ENCODE measurements at places on chromosomes 5 and 9.

- no peak for DNase-seq
These were observed 80.0 kb upstream of the NIPAL4 start for GRCh38 chr5:157379983-157380382.

- no peak for DNase-seq
These were observed 15.7 kb downstream of the TTC23L start for GRCh38 chr5:34854459-34855174.

GRCh38 chr9:125428060-125428901 lies 166.7 kb downstream of the GAPVD1 start:
- no peak for DNase-seq

DNA sequence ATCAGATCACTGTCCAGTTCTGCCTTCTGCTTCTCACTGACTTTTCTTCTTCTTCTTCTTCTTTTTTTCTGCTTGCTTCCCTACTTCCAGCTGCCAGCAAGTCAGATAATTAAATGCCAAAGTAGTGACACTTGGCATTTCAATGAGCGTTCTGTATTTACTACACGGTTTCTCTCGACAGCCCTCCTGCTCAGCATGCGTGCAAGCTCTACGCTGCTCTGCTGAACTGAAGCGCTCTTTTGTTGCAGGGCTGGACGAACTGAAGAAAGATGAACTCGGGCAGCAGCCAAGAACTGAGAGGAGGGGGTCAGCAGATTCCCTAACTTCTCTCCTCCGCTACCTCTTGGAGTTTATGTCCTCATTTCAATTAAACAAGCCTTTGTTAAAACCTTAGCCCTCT lies 319.1 kb downstream of the GLIS3 start:
- DNase-seq = no peak

DNA sequence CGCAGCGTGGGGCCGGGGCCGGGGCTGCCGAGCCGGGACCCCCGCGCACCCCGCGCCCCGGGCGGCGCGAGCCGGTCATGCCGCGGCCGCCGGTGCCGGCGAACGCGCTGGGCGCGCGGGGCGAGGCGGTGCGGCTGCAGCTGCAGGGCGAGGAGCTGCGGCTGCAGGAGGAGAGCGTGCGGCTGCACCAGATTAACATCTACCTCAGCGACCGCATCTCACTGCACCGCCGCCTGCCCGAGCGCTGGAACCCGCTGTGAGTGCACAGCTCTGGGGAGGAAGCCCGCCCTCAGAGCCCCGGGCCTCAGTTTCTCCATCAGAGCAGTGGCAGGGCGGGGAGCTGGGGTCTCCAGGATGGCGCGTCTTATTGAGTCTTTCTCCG lies 335 bp downstream of the GALNT12 start:
- DNase-seq = peak; percentile 71

- DNase-seq = no peak
These were observed 61.2 kb upstream of the CNOT6 start for GRCh38 chr5:180433032-180433422.

DNA sequence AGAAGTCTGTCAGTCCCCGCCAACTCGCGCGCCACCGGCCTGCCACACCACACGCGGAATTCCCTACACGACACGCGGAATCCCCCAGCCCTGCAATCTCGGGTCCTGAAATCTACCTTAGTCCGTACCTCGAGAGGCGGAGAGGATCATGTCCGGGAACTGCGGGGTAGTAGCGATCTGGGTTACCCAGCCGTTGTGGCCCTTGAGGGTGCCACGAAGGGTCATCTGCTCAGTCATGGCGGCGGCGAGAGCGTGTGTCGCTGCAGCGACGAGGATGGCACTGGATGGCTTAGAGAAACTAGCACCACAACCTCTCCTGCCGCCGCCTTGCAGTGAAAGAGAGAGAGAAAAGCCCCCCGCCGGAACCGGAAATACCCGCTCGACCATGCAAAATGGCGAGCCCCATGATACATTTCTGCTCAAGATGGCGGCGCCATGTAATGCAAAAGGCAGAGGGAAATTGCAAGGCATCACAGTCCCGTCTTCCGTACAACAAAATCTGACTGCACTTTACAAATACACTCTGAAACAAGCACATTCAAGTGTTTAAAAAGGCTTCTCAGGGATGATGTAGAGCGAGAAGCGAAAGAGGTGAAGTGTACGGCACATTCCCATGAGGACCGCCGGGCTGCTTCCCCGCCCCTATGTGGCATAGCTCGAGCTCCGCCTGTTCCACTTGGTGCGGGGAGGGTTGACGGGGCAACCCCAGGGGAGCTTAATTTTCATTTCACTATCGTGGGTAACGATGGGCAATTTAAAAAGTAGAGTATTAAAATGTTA lies at the start of gene RACK1:
Gene RACK1, minus strand, starts transcription at position 343 of the 780 bp plus-strand sequence. Its CDS starts 106 bp downstream, at position 237.
- peak; percentile 93 for DNase-seq

DNA sequence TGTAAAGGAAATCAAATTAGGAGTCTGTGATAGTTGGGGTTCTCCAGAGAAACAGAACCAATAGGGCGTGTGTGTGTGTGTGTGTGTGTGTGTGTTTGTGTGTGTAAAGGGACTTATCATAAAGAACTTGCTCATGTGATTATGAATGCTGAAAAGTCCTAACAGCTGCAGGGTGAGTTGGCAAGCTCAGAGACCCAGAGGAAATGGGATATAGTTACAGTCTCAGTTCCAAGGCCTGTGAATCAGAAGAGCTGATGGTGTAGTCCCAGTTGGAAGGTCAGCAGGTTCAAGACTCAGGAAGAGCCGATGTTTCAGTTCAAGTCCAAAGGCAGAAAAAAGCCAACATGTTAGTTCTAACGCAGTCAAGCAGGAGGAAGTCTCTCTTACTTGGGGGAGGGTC lies 214.2 kb downstream of the ELAVL2 start:
- no peak for DNase-seq

DNA sequence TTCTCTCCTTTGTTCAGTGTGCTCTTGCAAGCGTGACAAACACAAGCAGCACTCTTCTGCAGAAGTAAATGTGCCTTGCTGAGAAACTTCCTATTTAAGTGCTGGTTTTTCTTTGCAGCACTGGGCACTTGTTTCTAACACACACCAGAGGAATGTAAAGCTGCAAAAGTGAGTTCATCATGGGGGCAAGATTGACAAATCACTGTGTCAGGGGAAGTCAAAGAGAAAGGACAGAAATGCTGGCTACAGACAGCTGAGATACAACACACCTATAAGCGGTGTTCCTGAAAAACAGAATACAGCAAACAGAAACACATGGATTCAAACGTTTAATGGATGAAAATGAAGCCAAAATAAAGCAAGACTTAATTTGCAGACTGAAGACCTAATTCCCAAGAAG lies 19.6 kb downstream of the ROR2 start:
- peak; percentile 24 for DNase-seq

GRCh38 chr9:3906437-3907213 lies 380.8 kb upstream of the RFX3 start:
- no peak for DNase-seq

GRCh38 chr9:91137391-91137790 lies 224.3 kb downstream of the AUH start:
- no peak for DNase-seq

DNA sequence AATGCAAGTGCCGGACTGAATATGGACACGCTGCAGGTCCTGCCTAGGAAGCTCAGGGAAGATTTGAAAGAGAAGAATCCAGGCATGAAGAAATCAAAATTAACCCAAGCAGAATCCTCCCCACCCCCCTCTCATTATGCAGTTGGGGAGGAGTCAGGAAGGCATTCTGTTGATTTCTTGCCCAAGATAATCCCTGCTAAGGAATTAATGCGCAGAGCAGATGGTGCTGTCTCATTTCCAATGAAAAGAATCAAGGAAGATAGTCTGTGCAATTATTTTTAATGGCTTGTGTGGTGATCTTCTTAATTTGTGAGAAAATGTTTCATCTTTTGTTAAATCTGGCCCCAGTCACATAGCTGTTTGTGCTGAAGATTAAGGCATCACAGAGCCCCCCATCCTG lies 145.0 kb downstream of the ZNF462 start:
- no peak for DNase-seq

DNA sequence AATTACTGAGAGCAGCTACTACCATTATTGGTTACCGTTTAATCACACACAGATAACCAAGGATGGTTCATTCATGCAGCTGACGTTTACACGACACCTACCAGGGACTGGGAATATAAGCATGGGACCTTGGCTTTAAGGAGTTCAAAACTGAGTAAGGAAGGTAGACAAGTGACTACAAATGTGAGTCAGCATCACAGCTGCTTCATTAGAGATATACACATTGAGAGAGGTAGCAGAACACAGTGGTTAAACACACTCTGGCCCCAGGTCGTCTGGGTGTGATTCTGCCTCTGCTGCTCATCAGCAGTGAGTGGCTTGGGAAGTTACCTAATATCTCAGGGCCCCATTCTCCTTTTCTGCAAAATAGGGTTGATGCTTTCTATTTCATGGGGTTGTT lies 268.6 kb downstream of the NR3C1 start:
- DNase-seq = no peak

- peak; percentile 65 for DNase-seq
These were observed 2.8 kb upstream of the PFN3 start for GRCh38 chr5:177403102-177403791.

- peak; percentile 67 for DNase-seq
These were observed 58.7 kb downstream of the RXRA start for GRCh38 chr9:134384811-134385479.

- DNase-seq = no peak
These were observed 23.8 kb downstream of the FGD3 start for GRCh38 chr9:92971121-92971520.

GRCh38 chr5:115586525-115587146 lies 15.6 kb downstream of the TICAM2 start:
- DNase-seq = no peak

DNA sequence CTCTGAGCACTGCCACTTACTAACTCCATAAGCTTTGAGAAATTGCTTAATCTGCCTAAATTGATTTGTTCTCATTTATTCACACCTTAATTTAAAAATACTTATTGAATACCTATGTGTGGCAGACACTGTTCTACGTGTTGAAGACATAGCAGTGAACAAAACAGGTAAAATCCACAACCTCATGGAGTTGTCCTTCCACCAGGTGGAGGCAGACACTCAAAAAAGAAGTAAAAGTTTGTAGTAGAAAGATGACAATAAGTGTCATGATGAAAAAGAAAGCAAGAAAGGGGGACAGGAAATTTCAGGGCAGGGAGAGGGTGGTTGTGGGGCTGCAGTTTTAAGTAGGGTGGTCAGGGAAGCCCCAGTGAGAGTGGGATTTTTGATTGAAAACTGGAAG lies 94.9 kb downstream of the SREK1 start:
- DNase-seq = no peak

DNA sequence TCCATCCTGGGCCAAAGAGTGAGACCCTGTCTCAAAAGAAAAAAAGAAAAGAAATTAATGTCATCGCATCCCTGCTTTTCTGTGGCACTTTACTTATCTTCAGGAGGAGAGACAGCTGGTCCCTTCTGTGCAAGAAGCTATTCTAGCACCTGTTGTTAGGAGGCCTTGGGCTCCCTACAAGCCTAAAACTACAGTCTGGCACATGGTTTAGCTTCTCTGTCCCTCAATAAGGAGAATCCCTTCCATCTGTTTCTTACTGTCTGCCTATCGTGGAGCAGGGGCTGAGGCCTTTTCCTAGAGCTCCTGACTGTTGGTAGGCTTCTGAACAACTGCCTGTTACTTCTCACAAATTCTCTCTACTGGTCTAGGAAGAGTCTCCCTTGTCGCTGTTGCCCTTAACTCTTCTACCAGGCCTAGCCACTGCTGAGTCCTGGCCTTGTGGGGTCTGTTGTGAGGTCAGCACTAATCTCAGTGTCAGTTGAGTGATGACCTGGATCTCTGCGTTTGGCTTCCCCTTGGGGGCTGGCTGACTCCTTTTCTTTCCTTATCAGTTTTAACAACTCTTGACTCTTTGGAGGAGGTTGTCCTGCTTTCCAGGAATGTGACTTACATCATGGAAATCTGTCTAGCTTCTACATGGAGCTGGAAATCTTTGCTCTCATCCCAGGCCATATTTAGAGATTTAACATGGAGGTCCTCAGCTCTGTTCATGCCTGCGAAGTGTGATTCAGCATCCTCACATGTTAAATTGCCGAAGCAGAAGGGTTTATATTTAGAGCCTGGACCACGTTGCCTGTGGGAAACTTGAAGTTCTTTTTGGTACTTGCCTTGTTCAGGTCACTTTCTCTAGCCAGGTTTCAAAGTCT lies 5.7 kb upstream of the GARNL3 start:
- DNase-seq = no peak

DNA sequence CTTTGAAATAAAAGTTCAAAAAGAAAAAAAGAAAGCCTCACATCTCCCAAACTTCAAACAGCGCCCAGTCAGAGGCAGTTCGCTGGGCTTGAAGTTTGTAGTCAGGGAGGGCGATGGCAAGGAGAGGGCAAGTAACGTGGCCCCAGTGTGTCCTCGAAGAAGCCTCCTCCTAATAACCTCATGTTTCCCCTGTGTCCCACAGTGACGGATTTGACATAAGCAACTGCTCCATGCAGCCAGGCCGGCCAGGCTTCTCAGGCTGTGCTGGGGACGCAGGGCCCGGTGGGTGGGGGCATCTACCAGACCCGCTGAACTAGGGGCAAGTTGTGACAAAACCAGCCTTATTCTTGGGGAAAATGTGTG lies 172.2 kb downstream of the ERCC6L2 start:
- DNase-seq = peak; percentile 61

- no peak for DNase-seq
These were observed 2.9 kb downstream of the SEMA6A start for GRCh38 chr5:116571568-116572349.

- DNase-seq = no peak
These were observed 13.4 kb downstream of the SLC28A3 start for GRCh38 chr9:84327184-84327583.

GRCh38 chr5:173602423-173602822 lies 14.0 kb downstream of the BOD1 start:
- DNase-seq = no peak

DNA sequence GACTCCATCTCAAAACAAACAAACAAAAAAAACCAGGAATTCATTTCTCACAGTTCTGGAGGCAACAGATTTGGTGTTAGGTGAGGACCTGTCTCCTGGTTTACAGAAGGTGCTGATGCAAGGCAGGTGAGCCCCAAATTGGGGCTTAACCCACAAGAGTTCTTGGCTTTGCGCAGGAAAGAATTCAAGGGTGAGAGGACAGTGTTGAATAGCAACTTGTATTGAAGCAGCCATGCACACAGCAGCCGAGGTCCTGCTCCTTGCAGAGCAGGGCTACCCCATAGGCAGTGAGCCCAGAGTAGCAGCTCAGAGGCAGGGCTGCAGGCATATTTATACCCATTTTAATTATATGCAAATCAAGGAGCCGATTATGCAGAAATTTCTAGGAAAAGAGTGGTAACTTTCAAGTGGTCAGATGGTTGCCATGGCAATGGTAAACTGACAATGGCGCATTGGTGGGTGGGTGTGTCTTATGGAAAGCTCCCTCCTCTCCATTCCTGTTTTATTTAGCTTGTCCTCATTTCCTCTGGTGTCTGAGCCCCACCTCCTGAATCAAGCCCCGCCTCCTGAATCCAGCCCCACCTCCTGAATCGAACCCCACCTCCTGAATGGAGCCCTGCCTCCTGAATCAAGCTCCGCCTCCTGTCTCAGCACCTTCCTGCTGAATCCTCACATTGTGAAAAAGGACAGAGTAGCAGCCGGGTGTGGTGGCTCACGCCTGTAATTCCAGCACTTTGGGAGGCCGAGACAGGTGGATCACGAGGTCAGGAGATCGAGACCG lies 34.5 kb upstream of the COL5A1 start:
- peak; percentile 45 for DNase-seq
